ENCODE measurements at places on chromosomes 12 and 14.
A peak's percentile ranks its signal among the peaks of the same experiment; 100 is the strongest.

DNA sequence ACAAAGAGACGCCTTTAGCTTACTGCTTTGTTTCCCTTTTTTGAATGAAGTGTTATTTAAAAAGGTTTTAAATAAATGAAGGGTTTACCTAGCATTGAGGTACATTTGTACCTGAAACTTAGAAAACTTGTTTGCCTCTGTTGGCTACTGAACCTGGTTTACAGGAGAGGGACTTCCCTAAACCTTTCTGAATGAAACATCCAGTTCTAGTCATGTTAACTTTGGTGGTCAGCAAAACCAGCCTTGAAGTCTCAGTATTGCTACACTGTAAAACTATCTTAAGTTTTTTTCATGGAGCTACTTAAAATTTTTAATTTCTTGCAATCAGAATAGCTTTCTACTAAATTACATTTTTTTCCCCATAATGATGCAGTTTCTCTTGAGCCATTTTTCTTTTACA lies 38.2 kb downstream of the RASSF8 start:
- no peak for DNase-seq

DNA sequence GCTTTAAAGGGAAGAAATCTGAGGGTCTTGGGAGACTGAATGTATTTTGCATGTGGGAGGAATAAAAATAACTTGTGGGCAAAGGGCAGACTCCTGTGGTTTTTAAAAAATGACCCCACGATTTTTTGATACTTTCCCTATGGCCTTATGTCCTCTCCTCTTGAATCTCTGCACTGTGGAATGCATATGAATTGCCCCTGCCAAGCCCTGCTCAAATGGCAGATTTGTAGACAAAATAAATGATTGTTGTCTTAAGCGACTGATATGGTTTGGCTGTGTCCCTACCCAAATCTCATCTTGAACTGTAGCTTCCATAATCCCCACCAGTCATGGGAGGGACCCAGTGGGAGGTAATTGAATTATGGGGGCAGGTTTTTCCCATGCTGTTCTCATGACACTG lies 223.8 kb downstream of the DACT1 start:
- DNase-seq = no peak

DNA sequence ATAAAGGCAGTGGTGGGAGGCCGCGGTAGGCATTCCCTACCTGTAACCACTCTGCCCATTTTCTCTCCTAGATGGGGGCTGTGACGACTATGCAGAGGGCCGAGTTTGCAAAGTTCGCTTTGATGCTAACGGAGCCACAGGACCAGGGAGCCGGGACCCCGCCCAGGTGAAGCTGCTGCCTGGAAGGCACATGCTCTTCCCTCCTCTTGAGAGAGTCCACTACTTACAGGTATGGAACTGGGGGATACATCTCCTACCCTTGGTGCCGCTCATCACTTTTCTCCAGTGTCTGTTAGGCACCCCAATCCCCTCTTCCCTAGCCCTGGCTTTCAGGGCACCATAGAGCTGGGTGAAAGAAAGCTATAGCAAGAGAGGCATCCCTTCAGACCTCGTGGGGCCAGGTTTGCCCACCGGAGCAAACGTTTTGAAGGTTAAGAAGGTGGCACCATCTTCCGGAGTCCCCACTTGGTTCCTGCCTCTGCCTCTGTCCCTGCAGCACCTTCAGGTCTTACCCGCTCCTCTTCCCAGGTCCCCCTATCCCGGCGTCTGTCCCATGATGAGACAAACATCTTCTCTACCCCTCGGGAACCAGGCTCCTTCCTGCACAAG lies 2.0 kb upstream of the P3H3 start:
- no peak for DNase-seq

DNA sequence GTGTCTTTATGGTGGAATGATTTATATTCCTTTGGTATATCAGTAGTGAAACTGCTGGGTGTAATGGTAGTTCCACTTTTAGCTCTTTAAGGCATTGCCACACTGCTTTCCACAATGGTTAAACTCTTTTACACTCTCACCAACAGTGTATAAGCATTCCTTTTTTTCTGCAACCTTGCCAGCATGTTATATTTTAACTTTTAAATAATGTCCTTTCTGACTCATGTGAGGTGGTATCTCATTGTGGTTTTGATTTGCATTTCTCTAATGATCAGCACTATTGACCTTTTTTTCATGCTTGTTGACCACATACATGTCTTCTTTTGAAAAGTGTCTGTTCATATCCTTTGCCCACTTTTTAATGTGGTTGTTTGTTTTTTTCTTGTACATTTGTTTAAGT lies 142.5 kb downstream of the MSRB3 start:
- no peak for DNase-seq

GRCh38 chr12:20264608-20265114 lies 103.7 kb upstream of the PDE3A start:
- no peak for DNase-seq

GRCh38 chr14:102779574-102780315 lies 2.5 kb downstream of the TRAF3 start:
- DNase-seq = no peak

DNA sequence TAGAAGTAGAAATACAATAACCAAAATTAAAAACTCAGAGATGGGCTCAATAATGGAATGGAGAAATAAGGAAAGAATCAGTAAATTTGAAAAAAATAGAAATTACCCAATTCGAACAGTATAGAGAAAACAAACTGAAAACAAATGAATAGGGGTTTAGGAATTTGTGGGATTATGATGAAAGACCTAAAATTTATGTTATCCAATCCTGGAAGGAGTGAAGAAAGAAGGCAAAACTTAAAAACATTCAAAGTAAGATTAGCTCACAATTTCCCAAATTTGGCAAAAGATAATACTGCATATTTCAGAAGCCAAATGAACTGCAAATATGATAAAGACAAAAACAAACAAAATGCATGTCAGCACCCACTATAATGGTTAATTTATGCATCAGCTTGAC lies 177.1 kb downstream of the CCDC91 start:
- no peak for DNase-seq

GRCh38 chr12:57740656-57741412 lies 2.3 kb upstream of the AGAP2 start:
- DNase-seq = no peak

- no peak for DNase-seq
These were observed 36.9 kb downstream of the DIO3 start for GRCh38 chr14:101598159-101598558.

GRCh38 chr14:96055753-96056508 lies 16.8 kb downstream of the C14orf132 start:
- DNase-seq = no peak

GRCh38 chr14:33504246-33505099 lies 446.4 kb downstream of the EGLN3 start:
- DNase-seq = no peak

DNA sequence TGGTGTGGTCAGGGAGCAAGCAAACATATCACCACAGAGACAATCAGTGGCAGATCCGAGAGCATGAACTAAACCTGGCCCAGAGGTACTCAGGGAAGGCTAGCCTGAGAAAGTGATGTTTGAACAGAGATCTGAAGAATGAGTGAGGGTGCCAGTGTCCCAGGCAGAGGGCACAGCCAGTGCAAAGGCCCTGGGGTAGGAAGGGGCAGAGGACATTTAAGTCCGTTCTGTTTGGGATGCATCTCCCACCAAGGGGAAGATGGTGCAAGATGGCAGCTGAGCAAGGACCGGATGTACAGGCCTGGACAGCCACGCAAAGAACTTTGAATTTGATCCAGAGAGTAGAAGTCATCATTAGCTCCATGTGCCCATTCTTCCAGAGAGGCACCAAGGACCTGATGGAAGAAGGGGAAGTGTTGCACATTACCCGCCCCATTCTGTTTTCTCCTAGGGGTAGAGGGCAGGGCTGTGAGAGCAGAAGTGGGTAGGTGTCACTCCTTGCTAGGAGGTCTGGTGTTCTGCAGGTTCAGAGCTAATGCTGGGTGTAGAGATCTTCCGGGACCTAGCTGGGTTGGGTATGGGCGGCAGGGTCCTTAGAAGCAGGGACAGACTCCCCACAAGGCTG lies 3.9 kb downstream of the DTX1 start:
- no peak for DNase-seq

GRCh38 chr14:22522466-22522957 lies 66.5 kb downstream of the DAD1 start:
- no peak for DNase-seq

- DNase-seq = no peak
These were observed 41.1 kb downstream of the GNG2 start for GRCh38 chr14:51901475-51902024.

GRCh38 chr12:108592033-108592909 lies 5.6 kb downstream of the TMEM119 start:
- DNase-seq = no peak

GRCh38 chr12:104494137-104494792 lies 37.5 kb downstream of the CHST11 start:
- peak; percentile 59 for DNase-seq

DNA sequence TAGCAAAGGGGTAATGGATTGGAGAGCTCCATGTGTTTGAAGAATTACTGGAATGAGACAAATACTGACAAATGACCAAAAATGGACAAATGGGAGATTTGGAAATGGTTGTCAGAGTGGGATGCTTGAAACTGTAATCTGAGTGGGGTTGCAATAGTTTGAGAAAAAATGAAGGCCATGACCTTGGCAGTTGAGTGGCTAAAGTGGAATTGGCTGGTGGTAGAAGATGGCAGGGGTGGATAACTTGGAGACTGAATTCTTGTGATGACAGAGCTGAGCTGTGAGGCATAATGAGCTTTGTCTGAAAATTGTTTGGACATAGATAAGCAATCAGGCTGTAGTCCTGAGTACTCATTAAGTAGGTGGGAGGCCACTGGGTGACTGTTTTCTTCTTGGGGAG lies 222.5 kb upstream of the PRICKLE1 start:
- no peak for DNase-seq

DNA sequence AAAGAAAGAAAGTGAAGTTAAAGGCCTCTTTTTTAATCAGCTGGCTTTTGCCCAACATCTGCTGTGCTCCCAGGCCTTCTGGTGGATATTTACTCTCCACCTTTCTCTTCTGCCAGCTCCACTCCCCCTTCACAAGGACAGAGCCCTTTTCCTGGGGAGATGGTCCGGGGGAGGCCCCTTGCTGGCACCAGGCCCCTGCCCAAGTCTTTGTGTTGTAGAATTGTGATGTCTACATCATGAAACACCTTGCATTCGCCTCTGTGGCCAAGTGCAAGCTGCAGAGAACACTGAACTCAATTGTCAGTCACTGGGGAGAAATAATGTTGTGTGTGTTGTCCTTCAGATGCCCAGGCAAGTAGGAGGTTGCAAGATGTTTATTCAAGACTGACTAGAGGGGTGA lies 150.3 kb downstream of the DPF3 start:
- no peak for DNase-seq

DNA sequence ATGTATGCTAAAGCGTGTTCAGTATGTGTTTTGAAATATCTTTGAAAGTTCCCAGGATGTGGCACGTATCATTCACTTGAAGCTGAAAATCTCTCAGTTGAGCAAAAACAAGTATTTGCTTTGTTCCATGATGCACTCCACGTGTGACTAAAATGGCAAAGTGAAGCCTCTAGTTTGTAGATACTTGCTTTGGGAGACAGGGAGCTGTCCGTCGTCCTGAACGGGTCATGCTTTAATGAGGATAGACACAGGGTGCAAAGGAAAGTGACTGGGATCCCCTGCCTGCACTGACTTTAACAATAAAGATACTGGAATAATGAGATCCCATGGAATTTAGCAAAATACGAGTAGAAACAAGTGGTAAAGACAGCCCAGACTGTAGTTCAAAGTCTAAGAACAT lies 991.4 kb downstream of the NRXN3 start:
- peak; percentile 13 for DNase-seq

DNA sequence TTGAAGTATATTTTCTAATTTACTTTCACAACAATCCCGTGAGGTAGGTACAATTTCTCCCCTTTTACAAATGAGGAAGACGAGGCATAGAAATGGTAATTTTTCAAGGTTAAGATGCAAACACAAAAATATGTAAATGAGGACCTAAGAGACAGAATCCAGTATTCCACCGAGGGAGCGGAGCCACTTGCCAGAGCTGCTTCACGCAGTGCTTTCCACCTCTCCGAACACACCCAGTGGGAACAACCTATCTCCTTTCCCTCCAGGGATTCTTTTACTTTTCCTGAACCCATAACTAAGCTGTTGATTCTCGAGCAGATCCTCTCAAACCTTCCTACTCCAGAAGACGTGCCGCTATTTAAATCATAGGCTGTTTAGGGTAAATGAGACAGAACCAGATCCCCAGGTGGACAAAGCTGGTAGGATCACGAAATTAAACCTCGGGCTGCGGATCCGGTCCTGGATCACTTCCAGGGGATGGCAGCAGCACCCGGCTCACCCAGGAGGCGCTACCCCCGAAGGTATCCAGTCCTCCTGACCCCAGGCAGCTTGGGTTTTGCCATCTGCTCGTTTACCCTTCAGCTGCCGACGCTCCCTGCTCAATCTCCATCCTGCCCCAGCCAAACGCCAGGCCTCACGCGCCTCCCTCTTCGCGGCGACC lies 1.5 kb downstream of the DDHD1 start:
- peak; percentile 27 for DNase-seq

GRCh38 chr14:92241966-92242595 lies 80.9 kb upstream of the SLC24A4 start:
- DNase-seq = no peak
